GM12891 (cell line): ENCODE measurements at places on chromosomes 5 and 9.

DNA sequence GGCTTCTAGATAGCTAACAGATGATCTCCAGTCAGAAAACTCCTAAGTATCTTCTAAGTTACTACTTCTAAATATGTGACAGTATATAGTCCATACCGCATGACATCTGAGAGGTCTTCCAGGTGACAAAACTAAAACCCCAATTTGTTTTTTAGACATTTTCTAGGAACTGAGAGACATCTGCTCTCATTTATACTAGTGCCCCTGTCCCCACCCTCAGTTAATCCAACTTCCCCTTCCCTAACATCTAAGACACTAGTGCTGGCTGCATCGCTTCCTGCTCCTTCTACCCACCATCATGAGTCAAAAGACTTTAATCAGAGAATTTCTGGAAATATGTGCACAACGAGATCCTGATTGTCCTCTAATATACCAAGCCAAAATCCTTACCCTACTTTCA, 37.9 kb downstream of the FBXW11 start:
- DNase-seq: no peak

- DNase-seq: no peak
Measured at GRCh38 chr5:197892-198489, 6.7 kb downstream of the LRRC14B start.

DNA sequence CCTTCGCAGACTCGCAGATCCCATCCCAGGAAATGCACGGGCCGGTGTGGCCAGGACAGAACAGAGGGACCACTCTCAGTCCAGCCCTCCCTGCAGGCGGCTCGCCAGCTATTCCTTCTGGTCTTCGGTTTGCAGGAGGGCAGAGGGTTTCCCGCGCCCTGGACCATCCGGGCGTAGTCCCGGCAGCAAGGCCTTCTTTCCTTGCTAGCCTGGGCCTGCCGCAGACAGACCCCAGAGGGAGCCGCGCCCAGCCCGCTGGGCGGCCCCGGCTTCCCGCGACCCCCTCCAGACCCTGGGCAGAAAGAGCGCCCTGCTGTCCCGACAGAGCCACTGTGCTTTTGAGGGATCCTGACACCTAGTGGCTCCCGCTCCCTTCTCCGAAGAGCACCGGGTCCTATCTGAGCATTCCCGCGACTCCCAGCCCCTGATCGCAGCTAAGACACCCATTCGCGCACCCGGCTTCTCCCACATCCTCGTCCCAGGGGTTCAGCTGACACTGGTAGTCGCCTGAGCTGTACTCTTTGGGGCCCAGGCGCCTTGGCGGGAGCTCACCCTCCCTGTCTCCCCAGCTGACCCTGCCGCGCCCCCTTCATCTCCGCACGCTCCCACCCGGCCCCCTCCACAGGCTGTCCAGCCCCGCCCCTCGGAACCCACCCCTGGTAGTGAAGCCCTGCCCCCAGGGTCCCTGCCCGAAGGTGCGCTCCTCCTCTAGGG, 1.1 kb downstream of the CFAP90 start:
- no peak for DNase-seq

GRCh38 chr5:43615445-43616184, 12.6 kb downstream of the NNT start:
- DNase-seq: no peak

GRCh38 chr5:14937254-14937653, 65.7 kb upstream of the ANKH start:
- no peak for DNase-seq

- DNase-seq: no peak
Measured at GRCh38 chr5:54704333-54704732, 186.8 kb downstream of the SNX18 start.

DNA sequence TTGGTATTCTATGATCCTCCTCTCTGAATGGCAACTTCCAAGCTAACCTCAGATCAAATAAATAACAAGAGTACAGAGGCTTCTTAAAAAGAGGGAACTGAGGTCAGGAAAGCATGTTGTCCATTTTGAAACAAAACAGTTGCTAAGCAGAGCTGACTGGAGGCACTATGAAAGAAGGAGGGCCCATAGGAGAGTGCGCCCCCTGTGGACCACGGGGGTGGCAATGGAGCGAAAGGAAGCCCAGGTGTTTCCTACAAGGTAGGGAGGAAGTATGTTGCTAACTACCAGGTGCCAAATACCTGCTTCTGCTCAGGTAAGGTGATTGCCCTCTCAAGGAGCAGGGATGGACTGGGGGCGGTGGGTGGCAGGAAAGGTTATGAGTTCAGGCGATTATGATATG, 101.8 kb upstream of the MAST4 start:
- no peak for DNase-seq

DNA sequence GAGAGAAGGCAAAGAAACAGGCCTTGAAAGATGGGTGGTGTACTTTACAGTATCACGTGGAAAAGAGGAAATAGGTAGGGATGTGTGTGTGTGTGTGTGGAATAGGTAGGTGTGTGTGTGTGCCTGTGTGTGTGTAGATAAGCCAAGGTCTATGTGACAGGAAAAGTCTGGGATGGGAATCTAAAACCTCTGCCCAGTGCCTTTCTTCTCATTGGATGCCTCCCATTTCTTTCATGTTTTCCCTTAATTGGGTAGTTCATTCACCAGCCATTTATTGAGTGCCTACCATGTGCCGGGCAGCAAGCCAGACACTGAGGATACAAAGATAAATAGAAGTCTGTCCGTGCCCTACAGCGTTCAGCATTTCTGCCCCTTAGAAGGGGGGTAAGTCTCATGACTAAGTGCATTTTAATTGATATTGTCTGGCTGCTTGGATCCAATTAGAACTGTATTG, 1.0 kb downstream of the URM1 start:
- DNase-seq: no peak

DNA sequence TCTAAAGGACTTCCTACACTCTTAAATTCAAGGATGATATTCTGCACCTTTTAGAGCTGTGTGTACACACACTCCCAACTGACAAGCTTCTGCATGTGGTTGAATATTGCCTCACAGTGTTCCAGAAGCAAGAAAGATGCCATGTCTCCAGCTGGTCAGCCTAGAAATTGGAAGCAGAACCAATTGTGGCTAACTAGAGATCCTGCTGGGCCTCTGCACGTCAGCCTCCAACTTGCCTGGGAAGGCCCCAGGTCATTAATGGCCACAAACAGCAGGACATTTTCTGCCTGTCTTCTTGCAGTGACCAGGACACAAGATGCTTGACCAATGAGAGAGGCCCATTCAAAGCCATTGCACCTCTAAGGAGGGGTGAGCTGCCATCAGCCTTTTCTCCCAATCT, 571.9 kb upstream of the BRINP1 start:
- DNase-seq: no peak

GRCh38 chr5:66358741-66359140, 214.6 kb downstream of the SREK1 start:
- no peak for DNase-seq

DNA sequence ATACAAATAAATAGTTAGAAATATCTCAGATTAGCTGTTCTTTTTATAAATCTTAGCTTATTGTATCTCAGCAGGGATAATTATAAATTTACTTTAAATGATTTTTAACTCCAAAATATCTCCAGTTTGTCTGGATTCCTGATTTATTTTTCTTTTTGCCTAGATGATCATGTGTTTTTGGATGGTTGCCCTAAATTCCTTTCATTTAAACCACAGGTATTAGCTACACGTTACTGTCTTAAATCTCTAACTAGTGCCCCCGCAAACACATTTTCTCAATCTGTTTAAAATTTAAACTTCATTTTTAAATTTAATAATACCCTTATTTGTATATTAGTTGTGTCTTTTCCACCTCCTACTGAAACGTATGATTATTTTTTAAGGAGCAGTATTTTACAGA, 5.6 kb downstream of the FER start:
- DNase-seq: no peak

GRCh38 chr9:14247577-14247976, 66.4 kb downstream of the NFIB start:
- no peak for DNase-seq

GRCh38 chr9:74570879-74571512, 73.9 kb downstream of the RORB start:
- DNase-seq: no peak

DNA sequence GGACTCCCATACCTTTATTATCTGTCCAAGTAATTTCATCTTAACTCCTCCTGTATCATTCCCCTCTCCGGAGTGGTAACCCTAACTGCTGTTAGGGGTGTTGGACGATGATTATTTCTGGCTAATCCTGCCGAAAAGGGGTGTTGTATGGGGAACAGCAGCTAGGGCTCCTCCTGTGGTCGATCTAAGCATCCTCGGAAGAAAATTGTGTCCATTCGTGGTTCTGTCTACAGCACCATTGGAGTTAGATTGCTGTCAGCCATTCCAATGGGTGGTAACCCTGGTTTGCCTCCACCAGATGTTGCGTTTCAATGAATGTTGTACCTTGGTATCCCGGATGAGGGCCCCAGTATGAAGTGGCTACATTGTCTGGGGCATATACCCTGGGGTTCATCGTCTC, 35.6 kb upstream of the LMNB1 start:
- DNase-seq: no peak

- no peak for DNase-seq
Measured at GRCh38 chr5:141192110-141192725, at the start of gene PCDHB10. TSS of gene PCDHB10 (plus strand) at chr5:141192353. CDS start at chr5:141192553, 200 bp downstream.
